ENCODE measurements at places on chromosomes 1 and 21.

DNA sequence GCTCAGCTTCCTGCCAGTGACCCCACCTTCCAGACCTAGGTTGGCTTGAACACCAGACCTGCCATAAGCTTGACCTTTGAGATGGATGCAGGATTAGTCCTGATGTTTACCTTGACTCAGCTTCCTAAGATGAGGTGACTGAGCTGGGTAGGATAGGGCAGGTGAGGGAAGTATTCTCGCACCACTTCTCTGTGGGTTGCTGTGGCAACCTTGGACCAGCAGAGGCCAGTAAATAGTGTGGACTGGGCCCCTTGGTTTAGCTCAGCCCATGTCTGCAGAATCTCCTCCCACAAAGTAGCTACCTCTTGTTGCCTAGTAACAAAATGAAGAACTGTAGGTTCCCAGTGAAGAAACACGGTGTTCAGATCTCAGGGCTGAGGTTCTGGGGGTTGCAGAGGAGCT lies 8.4 kb downstream of the RPS6KA1 start:
- no peak for DNase-seq

DNA sequence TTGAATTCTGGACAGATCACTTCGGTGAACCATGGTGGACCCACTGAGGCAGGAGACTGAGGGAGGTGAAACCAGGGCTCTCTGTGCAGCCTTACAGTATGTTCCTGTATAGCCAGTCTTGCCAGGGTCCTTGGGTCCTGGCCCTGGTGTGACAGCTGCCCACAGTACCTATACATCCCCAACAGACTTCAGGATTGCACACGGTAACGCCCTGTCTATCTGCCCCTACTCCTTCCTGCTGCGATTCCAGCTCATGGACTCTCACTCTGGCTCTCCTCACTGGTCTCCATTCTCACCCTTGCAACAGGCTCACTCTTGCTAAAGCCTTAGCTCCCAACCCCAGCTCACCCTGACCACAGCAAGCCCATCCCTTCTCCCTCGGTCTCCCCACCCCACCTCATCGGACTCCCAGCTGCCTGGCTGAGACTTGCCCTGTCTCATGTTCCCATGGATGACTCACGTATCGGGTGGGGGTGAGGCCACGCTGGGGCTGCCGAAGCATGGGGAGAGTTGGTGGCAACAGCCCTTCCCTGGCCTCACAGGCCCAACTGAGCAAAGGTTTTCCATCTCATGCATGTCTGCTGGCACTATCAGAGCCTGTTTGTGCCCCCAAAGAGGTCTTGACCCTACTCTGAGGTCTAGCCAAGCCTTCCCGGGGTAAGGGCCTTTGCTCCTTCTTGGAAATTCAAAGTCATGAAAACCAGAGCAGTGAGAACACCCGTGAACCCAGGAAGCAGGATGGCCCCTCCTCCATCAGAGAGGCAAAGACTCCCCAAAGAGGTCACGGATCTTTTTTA lies 7.1 kb downstream of the PHLDA3 start:
- peak; percentile 99 for DNase-seq

GRCh38 chr1:61255358-61255703 lies 173.0 kb downstream of the NFIA start:
- no peak for DNase-seq

DNA sequence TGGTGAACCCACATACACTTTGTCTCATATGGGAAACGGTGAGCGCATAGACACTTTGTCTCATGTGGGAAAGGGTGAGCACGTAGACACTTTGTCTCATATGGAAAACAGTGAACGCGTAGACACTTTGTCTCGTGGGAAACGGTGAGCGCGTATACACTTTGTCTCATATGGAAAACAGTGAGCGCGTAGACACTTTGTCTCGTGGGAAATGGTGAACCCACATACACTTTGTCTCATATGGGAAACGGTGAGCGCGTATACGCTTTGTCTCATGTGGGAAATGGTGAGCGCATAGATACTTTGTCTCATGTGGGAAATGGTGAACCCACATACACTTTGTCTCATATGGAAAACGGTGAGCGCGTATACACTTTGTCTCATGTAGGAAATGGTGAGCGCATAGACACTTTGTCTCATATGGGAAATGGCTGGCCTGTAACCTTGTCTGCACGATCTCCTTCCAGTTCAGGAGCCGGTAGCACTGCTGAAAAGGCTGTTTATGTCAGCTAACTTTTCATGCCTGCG lies 50.7 kb upstream of the TRAPPC10 start:
- DNase-seq: no peak

DNA sequence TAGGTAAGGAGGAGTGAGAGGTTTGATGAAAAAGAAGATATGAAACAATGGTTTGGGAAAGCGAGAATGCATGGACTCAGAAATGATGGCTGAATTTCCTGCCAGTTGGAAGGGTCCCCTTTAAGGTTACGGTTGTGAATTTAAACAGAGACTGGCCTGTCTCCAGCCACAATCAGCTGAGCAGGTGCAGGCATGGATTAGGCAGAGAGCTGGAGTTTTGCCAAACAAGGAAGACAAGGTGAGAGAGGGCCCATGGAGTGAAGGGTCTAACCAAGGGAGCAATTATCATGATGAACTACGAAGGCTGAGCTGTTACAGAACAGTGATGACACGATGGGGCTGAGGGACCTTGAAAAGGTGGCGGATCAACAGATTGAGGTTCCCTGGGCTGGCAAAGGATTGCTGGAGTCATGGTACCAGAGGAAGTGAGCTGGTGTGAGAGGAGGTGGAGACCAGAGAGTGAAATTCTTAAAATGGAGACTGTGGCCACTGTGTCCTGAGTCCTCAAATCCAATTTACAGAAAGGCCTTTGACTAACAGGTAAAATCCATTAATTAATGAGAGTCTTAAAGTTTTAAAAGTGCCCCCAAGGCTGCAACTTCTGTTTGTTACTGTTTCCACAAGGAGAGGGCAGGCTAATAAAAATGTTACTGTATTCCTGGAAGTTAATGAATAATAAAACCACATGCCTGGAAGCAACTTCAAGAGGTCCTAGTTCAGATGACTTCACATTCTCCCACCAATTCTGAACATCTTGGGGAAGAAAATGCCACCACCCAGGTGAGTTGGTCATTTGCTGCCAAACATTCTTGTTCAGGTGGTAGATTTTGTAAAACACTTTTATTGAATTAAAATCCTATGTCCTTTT lies 41.5 kb downstream of the LHX9 start:
- DNase-seq: no peak

GRCh38 chr1:171107262-171107940 lies 16.7 kb downstream of the FMO3 start:
- no peak for DNase-seq

DNA sequence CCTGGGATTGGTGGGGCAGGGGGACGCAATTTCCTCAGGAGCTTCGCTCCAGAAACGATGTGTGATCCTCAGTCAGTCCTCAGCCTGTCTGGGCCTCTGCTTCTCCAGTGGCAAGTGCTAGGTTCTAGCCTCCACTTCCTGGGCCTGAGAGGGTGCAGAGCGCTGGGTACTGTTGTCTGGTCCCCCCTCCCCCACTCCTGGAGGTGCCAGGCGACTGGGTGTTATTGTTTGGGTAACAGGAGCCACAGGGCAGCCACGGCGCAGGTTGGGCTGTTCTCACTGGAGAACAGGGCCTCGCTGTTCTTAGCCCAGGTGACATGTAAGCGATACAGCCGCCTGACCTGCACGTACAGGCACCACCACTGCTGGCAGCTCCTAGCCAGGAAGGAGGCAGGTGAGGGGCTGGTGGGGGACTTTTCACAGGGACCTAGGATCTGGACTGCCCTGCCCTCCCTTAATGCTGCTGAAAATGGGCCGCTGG lies 2.1 kb downstream of the RPS6KA1 start:
- DNase-seq: peak; percentile 84

- peak; percentile 77 for DNase-seq
These were observed 56.1 kb upstream of the DMRTB1 start for GRCh38 chr1:53402891-53403655.

Data from vagina (tissue), 2 donors.